A673 (cell line): ENCODE measurements at places on chromosomes 12 and 14.

- DNase-seq, result no peak
Observed at GRCh38 chr14:58797010-58797429, 159.3 kb downstream of the DACT1 start.

DNA sequence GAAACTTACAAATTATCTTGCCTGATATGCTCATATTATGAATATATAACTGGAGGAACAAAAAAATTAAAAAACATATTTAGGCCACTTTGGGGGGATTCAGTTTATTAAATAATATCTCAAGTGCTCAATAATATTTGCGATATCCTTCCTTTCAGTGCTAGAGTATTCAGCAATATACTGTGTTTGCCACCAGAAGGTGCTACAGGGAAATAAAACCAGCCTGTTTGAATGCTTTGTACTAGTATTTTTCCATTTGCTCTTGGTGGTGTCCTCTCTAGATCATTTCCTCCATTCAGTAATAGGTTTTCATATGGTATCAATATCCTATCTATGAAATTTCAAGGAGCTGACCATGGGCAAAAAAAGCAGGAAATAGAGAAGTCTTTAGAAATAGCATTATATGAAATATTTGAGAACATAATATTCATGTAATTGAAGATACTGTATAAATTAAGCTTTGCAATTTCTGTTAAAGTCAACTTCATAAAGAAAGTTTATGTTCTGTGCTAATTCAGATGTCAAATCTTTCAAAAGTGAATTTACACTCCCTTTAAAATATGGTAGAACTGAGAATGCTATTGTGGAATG lies 106.2 kb upstream of the NAV3 start:
- peak; percentile 72 for DNase-seq

DNA sequence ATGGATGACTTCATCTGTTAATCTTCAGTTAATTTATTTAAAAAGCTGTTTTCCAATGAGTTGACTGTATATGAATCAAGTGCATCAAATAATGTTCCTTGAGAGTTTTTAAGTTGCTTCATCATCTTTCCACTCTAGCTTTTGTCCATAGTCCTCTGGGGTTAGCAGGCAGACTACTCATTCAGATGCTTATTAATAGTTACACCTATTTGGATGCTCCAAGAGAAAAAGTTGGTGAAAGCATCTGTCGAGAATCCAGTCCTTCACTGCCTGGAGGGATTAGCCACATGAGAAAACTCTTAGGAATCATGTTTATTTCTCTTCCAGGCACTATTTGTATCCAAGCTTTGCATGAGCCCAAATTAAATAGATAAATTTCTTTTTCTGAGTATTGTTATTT lies 70.2 kb downstream of the DACT1 start:
- no peak for DNase-seq

DNA sequence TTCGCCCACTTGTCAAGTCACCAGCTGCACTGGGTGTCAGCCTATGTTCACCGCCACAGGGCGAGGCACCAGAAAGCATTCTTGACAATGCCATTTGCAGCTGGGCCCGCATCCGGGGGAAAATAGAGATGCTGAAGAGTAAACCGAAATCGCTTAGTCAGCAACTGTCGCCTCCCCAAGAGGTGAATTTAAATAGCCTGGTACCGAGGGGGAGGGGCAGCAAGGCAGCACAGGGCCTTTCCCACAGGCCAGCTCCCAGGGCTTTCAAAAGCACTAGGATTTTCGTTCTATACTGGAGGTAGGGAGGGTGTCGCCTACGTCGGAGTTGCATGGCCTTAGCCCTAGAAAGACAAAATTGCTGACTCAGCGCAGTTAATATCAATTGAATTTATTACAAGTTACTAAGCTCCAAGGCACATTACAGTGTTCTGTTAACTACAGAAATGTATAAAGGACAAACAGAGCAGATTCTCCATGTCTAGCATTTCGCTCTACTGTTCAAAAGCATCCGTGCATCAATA lies 4.3 kb downstream of the IRF2BPL start:
- DNase-seq, result peak; percentile 68

GRCh38 chr12:2666411-2666810 lies 128.4 kb upstream of the FKBP4 start:
- DNase-seq, result no peak

DNA sequence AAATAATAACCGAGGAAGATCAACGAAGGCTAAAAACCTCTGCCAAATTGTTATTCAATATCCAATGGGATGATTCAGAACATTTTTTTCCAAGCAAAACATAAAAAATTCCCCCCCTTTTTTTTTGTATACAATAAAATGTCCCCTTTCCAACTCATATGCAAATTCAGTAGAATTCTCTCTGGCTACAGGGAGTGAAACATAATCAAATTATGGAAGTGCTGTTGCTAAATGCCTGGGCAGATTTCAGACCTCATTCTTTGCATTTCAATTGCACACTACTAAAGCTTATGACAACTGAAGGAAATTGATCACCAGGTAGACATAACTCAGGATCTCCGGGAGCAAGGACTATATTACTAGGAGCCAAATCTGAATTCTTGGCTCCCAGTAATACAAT lies 51.0 kb downstream of the LMNTD1 start:
- DNase-seq, result no peak

DNA sequence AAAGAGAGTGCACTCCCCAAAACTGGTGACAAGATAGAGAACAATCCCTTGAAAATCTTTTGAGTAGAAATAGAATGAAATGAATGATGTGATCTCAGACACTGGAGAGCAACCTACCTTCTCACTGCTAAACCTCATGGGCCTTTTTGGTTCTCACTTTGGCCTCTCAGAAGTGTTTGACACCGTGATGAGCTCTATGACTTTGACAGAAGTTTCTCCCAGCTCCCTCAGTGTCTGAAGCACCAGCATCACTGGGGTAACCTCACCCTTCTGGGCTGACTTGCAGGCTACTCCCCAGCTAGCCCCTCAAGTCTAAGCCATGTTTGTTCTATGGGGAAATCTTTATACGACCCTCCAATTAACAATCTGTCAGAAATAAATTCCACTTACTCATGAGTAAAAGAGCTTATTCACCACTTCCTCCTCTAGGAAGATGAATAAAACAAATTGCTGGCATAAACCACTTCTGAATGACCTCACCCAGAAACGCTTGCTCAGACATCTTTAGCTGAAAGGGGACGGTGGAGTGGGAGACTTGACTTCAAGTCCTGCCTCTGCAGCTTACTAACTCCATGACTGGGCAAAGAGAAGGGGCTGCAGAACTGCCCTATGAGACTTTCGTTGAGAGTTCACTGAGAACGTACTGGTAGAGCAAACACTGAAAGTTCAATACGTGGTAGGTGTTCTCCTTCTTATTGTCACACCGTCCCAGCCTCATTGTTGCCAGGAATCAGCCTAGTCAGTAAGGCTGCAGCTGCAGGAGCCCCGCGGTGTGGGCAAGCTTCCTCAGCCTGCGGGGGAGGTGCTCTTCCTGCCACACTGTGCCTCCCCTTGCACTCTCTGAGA lies 46.5 kb downstream of the ST8SIA1 start:
- DNase-seq, result no peak

DNA sequence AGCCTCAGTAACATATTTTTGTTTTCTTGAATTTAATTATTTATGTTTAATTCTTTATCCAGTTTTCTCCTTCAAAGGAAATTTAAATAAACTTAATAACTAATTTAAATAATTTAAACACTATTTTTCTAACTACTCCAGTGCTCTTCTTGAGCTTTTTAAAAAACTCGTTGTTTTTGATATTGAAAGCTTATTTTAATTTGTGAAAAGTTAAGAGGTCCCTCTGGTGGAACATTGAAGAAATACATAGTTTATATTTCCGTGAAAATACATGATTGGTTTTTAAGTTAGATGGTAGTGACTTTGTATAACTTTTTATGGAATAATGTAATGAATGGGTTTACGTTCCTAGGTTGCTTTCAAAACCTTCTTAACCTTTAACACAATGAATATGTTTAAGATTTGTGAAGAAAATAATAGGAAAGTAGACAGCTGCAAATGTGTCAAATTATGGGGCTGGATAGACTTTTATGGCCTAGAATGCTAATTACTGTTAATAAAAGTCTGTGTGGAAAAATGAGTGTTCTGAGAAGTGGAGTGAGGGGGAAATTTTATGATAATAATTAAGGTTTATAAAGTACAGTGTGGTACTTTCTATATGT lies 45.9 kb upstream of the MSRB3 start:
- peak; percentile 52 for DNase-seq

GRCh38 chr14:63543826-63544406 lies 739 bp upstream of the PPP2R5E start:
- peak; percentile 30 for DNase-seq

DNA sequence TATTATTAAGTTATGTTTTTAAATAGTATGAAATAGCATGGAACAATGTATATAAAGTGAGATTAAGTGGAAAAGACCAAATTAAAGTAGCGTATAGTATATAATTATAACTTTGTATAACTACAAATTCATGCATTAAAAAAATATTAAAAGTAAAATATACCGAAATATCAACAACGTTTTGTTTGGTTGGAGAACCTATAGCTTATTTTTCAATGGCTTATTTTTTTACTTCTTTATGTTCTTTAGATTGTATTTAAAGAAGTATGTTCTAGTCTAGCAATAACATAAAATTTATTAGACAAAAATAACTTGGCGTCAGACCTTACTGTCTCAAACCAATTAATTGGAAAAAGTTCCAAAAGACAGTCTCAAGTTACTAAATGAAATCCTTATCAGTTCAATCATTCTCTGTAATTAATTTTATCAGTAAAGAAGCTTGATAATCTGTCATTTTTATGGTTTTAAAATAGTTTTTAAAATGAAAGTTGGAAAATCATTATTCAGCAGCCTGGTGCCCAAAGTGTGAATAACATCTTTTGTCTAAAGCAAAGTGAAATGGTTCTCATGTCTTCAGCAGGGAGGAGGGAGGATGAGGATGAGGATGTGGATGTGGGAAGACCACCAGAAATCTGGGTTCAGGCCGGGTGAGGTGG lies 46.7 kb downstream of the IRAK3 start:
- DNase-seq, result peak; percentile 22

- DNase-seq, result no peak
Observed at GRCh38 chr14:31560759-31561154, 447 bp upstream of the NUBPL start.

GRCh38 chr12:11812586-11813437 lies 163.3 kb downstream of the ETV6 start:
- DNase-seq, result peak; percentile 69

DNA sequence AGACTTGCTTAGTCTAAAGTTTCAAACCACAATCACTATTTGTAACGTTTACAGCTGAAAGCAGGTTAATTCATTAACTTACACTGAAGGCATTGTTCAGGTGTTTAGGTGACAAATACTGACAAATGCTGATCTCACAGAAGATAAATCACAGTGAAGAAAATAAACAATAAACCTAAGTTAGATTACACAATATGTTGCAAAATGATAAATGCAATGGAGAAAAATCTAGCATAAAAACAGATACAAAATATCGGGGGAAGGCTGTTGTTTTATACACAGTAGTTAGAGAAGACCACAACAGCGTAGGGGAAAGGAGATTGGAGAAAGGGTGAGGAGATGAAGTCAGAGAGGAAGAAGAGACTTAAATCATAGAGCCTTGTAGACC lies 3.0 kb downstream of the SCAF11 start:
- DNase-seq, result no peak

GRCh38 chr12:45138609-45139008 lies 77.3 kb upstream of the ANO6 start:
- no peak for DNase-seq

- DNase-seq, result no peak
Observed at GRCh38 chr14:76765461-76765931, 4.2 kb downstream of the VASH1 start.

DNA sequence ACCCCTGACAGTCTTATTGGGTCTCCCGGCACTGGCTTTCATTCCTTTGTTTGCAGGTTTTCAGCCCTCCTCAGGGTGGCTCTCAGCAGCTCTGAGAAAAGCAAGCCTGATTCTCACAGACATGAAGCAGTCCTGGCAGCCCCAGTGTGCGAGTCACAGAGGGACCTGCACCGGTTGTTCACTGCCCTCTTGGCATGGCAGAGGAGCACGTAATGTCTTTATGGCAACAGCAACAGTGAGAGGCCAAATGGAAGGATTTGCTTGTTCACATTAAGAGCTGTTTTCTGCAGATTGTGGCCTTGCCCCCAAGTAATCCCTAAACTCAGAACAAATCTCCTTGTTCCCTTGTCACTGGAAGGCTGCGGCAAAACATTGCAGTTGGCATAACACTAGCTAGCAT lies 3.4 kb downstream of the KCNA5 start:
- DNase-seq, result no peak

DNA sequence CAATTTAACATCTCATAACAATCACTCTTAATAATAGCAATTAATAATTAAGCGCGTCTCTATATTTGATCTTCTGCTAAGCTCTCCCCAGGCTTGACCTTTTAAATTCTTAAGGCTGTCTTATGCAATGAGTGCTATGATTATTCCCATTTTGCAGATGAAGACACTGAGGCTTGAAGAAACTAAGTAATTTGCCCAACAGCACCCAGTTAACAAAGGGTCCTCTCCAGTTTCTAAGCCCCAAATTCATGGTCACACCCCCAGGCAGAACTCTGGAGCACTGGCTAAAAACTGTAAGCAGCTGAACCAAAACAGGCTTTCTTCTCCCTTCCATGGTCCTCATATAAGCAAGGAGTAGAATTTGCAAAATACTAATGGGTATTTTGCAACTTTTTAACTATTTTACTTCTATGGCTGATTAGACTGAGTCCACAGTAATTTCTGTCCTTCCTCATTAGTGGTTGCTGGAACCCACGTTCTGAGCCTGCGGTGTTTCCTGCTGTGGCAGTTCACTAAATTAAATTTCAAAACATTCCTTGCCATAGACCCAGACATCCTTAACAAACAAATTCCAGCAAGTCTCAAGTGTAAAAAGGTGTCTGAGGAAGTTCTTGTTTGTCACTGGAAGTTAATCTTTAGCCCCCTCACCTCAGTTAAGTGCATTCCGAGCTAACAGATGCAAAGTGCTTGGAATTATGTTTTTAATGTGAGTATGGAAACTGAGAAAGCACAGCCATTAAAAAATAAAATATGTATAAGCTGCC lies 76.5 kb downstream of the TMEM132D start:
- DNase-seq, result no peak

GRCh38 chr14:74507840-74508239 lies 14.3 kb downstream of the ISCA2 start:
- DNase-seq, result no peak

DNA sequence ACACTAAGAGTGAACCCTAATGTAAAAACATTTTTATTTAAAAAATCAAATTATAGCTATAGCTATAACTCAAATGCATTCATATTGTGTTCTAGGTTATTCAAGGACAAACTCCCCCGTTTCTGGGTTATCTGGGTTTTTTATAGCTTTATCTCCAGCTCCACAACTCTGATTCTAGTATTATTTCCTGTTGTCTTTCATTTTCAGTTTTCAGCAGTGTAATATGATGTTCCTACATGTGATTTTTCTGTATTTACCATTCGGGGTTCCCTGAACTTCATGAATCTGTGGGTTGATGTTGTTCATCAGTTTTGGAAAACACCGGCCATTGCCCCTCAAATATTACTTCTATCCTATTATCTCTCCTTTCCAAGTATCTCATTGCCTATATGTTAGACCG lies 221.9 kb upstream of the FOXN3 start:
- no peak for DNase-seq

DNA sequence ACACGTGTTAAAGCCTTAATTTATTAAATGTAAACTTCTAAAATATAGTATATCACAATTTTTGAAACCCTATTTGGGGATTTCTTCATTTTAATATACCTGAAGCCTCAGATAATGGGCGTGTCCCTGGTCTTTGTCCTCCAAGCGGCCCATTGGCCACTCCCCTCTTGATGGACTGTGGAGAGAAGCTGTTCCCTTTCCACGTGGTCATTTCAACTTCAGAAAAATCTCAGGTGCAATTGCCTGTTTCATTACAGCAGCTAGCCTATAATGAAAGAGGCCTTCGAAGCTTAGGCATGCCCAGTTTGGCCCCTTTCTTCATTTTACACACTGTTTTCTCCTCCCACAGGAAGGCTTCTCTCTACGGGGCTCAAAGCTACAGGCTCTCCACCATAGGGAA lies 131.4 kb upstream of the ARHGAP5 start:
- no peak for DNase-seq
